ENCODE measurements at places on chromosomes 2 and 18.

DNA sequence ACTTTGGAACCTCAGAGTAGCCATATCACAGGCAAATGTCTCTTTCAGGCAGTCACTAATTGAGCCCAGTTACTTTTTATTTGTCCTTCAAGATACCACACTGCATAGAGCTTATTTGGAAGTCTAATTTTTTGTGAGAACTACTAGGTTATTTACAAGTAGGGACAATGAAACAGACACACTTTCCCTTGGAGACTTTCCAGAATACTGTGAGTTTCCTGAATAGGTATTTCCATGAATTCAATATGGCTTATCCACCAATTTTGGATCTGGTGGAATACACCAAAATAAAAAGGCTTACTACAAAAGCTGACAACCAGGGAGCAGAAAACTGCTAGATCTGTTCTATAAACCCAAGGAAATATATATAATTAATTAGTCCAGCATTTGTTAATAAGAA is 83.3 kb downstream of the NRXN1 start:
- no peak for DNase-seq

DNA sequence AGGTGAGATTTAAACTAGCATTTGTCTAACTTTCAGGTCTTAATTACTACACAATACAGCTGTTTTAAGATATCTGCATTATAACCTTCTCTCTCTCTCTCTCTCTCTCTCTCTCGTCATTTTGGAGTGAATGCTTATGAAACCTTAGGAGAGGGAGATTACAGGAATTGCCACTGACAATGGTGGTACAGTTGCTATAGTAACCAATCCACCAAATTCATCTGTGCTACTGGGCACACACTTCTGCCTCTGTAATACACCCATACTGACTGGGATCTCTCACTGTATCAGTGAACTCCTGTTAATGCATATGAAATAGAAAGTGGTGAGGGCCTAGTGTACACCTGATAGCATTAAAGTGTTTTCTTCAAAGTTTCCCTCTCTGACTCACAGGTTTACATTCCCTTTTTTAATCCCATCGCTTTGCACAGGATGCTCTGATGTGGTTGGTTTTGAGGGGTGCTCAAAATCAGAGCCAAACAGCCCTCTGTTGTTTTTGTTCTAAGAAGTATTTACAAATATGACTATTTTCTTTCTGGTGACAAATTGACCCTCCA is 13.1 kb downstream of the KLHL14 start:
- DNase-seq: no peak

DNA sequence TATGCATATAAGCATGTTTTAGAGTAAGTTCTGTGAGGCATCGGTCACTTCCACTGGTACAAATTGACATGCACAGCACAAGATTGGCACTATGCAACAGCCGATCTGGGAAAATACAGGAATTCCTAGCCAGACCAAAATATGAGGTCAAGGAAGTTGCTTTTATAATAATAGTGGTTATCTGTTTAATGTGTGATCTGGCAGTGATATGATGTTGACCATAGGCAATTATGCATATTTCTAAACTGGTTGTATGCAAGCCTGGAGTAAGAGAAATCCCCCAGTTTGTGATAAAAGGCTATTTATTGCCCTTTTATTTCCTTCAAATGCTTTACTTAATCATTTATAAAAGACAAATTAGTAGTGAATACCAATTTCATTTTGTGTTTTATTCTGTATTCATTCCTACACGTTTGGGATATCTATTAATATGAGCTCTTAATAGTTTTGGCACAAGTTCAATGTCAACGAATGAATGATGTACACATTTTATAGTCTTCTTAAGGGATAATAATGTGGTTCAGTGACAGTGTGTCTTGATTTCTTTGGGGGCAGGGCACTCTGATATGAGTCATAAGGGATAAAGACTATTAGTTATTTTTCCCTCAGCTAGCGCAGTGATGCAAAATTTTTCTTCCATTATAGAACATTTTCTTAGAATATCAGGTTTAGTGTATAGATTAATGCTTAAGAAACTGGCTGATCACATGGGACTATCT is 34.7 kb upstream of the ZEB2 start:
- no peak for DNase-seq

- no peak for DNase-seq
These were observed 172.8 kb downstream of the VAPA start for GRCh38 chr18:10086458-10087210.

GRCh38 chr2:48560546-48561209 is 30.7 kb downstream of the STON1 start:
- DNase-seq: no peak

GRCh38 chr18:58556331-58557007 is 72.4 kb downstream of the ALPK2 start:
- DNase-seq: no peak

GRCh38 chr18:48080546-48080945 is 150.1 kb upstream of the SMAD2 start:
- no peak for DNase-seq

DNA sequence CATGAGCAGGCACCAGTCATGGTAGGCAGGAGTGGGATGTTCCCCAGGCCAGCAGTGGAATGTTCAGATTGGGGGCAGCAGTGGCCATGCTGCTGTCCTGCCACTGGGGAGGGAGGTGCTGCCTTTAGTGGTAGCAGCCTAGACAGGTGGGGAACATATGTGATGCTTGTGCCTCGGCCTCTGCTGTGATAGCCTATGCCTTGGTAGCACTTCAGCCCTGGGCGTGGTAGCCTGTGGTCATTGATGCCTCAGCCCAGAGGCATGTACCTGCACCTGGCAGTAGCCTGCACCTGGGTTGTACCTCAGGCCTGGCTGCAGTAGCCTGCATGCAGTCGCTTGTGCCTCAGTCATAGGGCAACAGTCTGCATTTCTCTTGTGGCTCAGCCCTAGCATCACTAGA is 7.1 kb downstream of the RFTN2 start:
- no peak for DNase-seq

DNA sequence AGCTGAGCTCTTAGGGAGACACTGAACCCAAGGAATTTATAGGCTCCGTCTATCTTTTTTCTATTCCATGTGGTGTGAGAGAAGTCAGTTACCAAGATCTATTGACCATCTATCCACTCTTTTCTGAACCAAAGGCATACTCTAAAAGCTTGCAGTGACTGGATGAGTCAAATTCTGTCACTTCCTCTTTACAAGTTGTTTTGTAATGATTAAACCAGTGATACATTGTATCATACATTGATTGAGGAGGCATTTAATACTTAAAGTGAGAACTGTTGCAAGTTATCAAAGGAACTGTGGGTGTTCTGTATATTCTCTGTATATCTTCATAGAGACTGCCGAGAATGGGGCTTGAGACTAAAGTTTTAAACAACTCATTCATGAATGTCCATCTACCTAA is 188.8 kb downstream of the CAMKMT start:
- no peak for DNase-seq

DNA sequence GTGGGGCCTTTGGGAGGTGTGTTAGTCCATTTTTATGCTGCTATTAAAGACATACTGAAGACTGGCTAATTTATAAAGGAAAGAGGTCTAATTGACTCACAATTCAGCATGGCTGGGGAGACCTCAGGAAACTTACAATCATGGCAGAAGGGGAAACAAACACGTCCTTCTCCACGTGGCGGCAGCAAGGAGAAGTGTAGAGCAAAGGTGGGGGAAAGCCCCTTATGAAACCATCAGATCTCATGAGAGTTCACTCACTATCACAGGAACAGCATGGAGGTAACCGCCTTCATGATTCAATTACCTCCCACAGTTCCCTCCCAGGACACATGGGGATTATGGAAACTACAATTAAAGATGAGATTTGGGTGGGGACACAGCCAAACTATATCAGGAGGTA is 187.1 kb upstream of the OSR1 start:
- no peak for DNase-seq

GRCh38 chr18:76824145-76824676 is 1.9 kb downstream of the ZNF236 start:
- DNase-seq: no peak

DNA sequence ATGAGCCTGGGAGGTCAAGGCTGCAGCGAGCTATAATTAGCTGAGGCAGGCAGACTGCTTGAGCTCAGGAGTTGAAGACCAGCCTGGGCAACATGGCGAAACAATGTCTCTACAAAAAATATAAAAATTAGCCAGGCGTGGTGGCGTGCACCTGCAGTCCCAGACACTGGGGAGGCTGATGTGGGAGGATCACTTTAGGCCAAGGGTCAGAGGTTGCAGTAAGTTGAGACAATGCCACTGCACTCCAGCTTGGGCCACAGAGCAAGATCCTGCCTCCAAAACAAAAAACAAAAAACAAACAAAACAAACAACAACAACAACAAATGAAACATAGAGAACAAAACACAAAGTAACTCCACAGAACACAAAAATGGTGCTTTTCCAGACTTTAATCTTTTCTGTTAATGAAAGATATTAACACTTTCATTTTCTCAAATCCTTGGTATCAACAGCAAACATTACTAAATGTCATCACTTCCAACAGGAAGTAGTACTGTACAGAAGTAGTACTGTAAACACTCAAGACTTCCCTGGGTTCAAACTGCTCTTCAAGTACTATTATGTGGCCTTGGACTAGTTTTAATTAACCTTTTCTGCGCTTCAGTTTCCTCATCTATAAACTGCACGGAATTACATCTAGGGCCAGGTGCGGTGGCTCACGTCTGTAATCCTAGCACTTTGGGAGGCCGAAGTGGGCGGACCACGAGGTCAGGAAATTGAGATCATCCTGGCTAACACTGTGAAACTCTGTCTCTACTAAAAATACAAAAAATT is 27.9 kb downstream of the PUM2 start:
- no peak for DNase-seq

DNA sequence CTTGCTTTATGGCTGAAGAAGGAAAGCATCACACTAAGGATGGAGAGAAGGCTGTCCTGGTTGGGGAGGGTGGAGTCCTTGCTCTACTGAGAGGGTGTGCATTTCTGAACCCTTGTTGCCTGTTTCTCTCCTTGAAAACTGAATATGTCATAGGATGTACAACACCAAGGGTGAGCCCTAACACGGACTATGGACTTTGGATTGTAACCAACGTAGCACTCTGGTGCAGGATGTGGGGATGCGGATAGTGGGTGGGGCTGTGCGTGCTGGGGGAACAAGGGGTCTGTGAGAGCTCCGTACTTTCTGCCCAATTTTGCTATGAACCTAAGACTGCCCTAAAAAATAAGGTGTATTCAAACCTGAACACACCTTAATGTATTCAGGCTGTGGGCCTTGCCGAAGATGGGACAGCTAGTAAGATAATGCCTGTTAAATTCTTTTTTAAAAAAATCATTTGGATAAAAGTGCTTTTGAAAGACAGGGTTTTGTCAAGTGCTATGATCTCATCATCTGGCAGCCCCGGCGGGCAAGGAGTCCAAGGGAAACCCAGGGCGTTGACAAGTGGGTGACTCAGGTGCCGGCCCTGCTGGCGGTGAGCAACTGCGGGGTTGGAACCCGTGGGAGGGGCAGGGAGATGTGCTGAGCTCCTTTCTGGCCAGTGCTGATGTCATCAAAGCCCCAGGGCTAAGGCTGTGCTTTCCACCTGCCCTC is 54.0 kb downstream of the GATA6 start:
- DNase-seq: no peak

DNA sequence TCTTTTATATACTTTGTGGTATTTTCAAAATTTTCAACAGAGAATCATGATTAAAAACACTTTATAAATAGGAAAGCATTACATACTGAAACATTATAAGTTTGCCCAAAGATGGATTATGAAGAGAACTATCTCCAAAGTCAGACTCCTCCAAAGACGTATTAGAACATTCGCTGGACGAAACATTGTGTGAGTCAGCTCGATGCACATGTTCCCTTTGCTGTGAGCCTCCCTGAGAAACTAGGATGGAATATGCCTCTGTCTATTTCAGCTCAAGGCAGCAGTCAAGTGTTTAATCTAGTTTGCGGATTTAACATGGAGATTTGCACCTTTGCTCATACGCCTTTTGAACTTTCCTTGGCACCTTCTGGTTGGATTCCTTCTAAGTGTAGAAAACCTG is 92.2 kb upstream of the NCKAP5 start:
- DNase-seq: no peak

DNA sequence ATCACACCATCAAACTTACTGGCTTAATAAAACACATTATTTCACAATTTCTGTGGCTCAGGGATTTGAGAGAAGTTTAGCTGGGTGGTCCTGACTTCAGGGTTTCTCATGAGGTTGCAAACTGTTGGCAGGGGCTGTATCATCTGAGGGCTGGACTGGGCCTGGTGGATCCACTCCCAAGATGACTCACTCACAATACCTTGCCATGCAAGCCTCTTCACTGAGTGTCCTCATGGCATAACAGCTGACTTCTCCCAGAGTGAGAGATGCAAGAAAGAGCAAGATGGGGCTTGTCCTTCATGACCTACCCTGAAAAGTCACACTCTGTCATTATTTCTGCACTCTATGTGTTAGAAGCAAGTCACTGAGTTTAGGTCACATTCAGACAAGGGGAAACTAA is 73.8 kb downstream of the AQP4 start:
- no peak for DNase-seq

DNA sequence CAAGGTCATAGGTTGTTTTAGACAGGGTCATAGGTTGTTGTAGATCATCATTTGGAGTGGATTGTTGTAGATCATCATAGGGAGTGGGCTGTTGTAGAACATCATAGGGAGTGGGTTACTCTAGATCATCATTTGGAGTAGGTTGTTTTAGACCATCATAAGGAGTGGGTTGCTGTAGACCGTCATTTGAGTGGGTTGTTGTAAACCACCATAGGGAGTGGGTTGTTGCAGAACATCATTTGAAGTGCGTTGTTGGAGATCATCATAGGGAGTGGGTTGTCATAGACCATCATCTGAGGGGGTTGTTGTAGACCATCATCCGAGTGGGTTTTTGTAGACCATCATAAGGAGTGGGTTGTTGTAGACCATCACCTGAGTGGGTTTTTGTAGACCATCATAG is 9.5 kb upstream of the TRPM8 start:
- DNase-seq: no peak

All from GF-D8 (cell line).